Stimulated activated CD4-positive, alpha-beta T cell treated with anti-CD3 and anti-CD28 coated beads, Interleukin-1b, Interleukin-23, amount 100 ng/mL, for 1 hour (primary cell): ENCODE measurements at places on chromosomes 3 and 15.

DNA sequence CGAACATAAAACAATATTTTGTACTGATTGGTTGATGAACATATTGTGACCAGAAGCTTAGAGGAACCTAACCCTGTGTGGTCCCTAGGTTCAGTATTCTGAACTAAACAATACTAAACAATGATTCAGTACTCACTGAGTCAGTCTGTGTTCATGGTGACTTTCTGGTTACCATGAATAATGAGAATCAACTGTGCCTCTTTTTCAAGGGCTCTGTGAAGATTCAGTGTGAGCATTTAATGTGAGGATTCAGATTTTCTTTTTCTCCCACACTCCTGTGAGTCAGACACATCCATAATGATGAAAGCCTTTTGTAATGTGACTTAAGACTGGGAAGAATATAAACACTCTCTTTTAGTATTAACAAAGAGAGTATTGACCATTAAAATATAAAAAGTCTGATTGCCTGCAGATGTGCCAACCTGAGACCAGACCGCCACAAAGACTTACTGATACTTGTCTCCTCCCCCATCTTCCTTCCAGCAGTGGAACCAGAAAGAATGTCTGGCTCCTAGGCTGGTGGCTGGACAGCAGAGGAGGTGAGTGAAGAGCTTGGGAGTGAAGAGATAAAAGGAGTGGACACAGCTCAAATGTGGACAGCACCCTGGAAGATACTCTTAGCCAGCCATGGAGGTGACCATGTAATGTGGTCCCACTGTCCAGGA, 17.6 kb upstream of the ACTL6A start:
- no peak for DNase-seq

GRCh38 chr3:138199851-138200250, 12.8 kb downstream of the ARMC8 start:
- no peak for DNase-seq

DNA sequence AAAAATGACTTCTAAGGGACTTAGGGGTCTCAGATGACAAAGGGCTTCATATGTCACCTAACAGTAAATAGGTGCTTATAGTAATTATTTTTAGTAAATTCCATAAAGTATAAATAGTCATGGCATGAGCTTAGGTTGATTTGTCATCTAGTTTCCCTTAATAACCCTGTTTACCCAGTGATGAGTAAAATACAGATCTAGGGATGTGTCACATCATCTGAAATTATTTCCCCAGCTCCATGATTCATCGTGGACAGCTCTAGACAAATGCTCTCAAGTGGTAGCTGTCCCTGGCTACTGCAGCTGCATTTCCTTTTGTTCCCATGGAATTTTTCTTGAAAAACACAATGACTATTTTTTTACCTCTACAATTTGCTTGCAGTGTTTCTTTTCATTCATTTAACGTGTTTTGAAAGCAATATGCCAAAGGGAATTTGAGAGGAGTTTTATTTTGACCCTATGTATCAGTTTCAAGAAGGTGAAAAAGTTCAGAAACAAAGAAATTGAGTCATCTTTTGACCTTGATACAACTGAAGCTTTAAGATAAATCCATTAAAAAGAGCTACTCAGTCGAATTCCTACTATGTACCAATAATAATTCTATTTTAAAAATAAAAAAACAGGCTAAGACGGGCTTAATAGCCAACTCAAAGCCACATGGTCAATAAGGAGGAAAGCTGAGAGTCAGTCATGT, 241.6 kb downstream of the KCNMB2 start:
- no peak for DNase-seq

DNA sequence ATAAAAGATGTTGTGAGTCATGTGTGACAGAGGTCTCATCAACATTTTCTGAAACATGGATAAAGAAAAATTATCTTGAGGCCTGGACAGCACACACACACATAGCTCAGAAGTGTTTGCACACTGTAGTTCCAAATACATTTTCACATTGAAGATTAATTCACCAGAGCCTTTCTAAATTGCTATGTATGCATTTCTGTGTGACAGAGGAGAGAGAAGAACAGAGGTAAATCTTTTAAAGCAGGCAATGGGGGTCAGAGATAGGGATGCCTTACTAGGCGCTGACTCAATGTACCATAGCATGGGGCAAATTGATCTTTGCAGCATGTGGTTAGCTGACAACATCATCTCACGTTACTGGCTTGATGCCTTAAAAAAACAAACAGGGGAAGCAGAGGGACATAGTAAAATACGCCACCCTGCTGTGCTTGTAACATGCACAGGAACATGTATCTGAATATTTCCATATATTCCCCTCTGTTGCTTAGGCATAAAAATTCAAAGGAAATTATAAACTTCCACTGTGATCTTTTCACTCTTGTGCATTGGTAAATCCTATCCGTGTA, 7.7 kb downstream of the POU1F1 start:
- no peak for DNase-seq

- no peak for DNase-seq
These were observed 10.9 kb upstream of the AADACL2 start for GRCh38 chr3:151722856-151723255.

GRCh38 chr3:138323971-138324370, 5.7 kb downstream of the NME9 start:
- DNase-seq: no peak

DNA sequence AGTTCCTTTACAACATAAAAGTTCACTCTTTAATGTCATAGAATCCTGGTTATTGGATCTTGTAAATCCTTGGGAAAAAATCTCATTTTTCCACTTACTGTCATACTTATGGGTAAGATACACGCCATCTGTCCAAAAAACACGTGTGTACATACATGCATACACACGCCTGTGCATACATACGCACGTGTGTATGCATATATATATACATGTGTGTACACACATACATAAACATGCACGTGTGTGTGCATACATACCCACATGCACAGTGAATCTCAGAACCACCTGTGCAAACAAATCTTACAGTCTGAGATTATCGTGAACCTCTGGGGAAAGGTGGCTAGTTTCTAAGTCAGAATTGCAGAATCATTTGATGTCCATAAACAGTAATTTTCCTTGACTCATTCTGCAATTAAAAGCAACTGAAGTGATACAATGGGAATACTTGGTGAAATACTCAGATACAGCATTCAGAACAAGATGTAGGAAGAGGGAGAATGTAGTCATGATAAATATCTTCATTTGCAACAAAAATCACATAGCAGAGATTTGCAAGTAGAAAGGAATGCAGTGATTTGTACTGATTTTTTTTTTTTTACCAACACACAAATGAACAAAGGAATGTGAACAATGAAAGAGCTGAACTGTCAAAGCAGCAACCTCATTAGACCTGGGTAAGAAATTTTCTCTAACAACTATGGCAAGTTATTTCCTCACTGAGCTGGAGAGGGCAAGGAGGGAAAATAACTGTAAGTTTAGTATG, 160.6 kb upstream of the POU1F1 start:
- no peak for DNase-seq

DNA sequence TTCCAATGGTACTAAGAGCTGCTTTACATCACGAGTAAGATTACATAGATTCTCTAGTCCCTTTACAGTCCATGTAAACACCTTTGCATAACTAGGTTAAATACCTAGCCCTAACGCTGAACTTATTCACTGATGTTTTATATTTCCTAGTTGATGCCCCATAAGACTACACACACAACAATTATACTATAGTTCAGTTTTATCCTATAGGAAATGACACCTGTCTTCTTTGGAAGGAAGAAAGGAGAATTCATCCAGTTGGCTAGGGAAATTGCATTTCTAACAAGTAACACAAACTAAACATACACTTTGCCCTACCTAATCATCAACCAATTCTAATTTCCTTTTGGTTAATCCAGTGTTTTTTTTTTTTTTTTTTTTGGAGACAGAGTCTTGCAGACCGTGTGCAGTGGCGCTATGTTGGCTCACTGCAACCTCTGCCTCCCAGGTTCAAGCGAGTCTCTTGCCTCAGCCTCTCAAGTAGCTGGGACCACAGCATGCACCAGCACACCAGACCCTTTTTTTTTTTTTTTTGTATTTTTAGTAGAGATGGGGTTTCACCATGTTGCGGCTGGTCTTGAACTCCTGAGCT, 13.9 kb downstream of the PDE12 start:
- no peak for DNase-seq

GRCh38 chr3:132254076-132254755, 63.0 kb upstream of the ACP3 start:
- no peak for DNase-seq

DNA sequence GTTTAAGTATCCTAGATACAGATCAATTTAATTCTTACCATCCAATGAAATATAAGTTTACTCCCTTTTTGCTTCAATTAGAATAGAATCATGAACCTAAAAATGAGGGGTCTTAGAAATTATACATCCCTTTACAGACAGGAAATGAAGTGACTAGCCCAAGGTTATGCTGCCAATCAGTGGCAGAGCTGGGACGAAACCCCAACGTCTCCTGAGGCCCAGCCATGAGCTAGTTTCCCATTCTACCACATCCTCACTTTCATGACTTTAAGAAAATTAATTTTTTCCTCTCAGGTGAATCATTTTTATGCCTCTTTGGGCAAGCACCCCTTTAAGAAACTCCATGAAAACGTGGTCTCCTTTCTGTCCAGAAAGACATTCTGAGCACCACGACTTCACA, 11.2 kb downstream of the LRIG1 start:
- no peak for DNase-seq

GRCh38 chr15:63043335-63044076, 959 bp downstream of the TPM1 start:
- DNase-seq: no peak

GRCh38 chr3:176106380-176106779, 1090.9 kb downstream of the TBL1XR1 start:
- no peak for DNase-seq

DNA sequence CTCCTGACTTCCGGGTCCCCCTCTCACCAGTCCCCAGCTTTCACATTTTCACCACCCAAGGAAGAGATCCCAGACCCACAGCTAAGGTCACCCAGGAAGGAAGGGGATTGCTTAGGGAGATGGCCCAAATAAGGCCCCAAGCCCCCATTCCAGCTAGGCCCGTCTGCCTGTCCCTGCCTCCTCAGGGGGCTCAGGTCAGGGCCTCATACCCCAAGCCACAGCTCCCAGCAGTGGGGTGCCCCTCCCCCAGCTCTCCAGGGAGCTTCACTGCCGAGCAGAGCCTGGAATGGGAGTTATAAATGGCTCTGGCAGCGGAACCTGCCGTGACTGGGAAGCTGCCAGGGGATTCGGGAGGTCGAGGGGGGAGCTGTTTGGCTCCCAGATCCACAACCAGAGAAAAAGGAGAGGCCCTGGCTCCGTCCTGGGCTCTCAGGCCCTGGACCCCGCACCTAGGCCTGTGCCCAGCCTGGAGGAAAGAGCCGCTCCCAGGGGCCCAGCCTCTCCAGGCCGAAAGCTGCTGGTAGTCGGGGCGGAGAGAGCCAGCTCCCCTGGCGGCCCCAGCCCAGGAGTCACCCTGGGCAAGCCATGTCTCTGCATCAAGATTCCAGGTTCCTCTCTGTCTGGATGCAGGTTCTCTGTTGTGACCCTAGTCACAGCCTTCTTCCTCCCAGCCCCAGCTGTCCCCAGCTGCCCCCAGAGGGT, 550 bp downstream of the CCDC9B start:
- no peak for DNase-seq

DNA sequence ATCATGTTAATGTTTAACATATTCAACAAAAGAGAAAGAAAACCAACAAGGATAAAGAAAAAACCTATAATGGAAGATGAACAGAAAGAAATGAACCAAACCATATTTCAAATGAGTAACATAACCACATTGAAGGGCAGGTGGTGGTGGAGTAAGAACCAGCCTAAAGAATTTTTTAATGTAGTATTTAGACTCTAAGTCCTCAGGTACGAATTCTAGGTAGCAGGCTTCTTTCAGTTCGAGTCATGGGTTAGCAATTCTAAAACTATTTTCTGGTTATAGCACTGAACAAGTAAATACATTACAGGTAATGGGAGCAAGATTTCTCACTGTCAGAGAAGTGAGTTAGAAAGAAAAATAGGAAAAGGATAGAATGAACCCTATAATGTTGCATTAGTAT, 24.4 kb downstream of the DCBLD2 start:
- no peak for DNase-seq

DNA sequence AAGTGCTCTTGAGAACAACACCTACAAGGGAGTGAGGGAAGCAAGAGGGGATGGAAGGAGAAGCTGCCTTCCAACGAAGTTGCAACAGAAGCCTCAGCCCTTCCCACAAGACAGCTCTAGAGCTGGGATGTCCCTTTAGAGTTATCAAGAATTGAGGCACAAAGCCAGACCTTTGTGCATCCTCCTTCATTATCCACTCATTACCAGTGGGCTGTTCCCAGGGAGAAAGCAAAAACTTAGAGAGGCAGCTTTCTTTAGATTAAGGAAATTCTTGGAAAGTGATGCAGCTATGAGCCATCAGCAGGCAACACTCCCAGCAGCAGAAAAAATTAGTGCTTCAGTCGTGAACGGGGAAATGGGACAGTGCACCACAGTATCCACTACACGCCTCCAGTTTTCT, 10.6 kb upstream of the CD96 start:
- no peak for DNase-seq

- DNase-seq: no peak
These were observed 10.1 kb downstream of the CEP63 start for GRCh38 chr3:134495980-134496379.

DNA sequence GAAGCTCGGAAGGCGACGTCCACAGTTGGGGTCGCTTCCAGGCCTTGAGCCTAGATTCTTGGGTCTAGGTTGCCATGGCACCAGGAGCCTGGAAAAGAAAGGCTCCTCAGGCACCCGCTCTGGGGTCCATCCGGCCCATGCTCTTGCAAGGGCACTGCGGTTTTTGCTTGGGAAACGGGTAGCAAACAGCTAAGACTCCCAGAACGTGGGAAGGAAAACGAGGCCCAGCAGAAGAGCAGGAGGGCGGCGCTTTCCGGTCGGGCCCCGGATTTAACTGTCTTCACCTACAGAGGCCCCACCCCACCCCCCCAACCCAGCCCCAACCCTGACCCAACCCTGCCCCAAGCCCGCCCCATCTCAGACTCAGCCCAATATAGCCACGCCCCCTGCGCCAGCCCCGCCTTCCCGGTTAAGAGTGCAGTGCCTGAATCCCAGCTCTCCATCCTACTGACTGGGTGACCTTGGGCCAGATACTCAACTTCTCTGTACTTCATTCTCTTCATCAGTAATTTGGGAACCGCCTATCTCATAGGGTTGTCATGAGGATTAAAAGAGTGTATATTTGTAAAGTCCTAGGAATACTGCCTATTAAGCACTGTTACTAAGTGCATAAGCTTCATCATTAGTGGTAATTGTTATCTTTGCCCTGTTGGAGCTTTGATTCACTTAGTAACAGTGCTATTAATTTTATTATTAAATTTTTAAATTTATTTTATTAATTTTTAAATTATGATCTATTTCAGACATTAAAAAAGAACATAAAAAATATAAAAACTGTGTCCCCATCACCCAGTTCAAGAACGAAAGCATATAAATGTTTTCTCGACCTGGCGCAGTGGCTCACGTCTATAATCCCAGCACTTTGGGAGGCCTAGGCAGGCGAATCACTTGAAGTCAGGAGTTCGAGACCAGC, 28.4 kb upstream of the SMAD6 start:
- no peak for DNase-seq

DNA sequence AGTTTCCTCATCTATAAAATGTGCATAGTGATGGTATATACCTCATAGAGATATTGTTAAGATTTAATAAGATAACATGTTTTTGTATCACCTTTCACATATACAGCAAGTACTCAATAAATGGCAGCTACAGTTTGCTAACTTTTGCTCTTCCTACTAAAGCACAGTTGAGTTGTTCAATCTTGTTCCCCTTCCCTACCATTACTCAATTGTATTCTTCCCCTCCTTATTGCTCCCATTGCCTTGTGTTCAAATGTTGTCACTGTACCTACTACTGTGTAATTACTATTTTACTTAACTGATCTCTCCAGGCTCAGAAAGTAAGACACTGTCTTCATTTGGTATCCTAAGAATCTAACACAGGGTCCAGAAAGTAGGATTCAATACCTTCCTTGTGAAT, 5.5 kb downstream of the CD47 start:
- DNase-seq: no peak
